ENCODE measurements at places on chromosomes 2 and 18.

DNA sequence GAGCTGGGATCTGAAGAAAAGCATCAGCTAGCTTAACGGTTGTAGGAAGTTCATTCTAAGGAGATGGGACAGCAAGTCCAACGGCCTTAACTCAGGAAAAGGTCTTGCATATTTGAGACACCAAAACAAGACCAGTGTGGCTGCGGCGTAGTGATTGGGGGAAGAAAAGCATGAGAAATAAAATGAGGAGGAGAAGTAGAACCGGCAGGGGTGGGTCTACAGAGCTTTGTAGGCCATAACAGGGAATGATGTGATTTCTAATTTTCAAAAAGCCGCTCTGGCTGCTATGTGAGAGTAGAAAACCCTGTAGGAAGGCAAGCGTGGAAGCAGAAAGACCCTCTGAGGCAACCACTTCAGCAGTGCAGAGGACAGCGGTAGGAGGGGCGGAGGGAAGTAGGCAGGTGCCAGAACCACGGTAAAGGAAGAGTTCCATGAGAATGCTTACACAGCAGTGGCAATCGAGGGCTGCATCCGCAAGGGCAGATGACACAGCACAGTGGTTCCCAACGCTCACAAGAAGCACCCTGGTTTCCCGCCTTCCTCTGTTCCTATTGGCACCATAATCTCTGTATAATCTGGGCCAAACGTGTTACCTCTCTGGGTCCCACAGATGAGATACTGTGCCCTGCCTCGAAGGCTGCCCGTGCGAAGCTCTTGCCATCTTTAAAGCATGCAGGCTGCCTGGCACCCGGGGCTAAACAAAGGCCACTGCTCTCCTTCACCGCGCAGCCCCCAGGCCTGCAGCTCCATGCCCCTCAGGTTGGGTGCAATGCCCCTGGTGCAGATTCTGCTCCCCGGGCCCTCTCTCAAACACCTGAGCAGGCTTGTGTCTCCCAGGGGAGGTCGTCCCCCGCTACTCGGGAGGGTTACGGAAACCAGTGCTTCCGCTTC, 795 bp downstream of the ANKRD39 start:
- no peak for DNase-seq

DNA sequence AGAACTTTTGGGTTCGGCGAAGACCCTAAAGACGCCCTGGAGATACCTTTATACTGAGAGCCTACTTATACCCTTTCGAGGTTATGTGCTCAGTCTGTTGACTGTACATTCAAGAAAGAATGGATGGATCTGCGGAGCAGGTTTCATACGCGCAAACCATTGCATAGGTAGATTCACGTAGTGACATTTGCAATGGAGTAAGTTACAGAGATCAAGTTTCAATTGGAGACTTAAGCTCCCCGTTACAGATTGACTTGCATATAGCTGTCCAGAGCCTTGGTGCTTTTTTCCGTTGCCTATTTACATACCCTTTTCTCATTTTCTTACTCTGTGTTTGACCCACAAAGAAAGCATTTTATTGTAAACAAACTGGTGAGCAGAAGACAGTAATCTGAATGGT, 923 bp downstream of the PSMD1 start:
- DNase-seq: no peak

DNA sequence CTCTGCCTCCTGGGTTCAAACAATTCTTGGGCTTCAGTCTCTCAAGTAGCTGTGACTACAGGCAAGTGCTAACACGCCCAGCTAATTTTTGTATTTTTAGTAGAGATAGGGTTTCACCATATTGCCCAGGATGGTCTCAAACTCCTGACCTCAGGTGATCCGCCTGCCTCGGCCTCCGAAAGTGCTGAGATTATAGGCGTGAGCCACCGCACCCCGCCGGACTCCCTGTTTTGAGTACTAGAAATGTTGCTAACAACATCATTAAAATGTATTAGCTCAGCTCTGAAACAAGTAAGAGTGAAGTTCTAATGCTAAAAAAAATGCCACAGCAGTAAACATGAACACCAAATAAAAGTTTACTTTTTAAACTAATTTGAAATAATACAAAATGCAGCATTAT, 937.7 kb downstream of the CPS1 start:
- DNase-seq: no peak

- DNase-seq: no peak
Measured at GRCh38 chr18:55534547-55534946, 53.4 kb downstream of the TCF4 start.

GRCh38 chr18:76530846-76531245, 35.8 kb upstream of the ZNF516 start:
- DNase-seq: no peak

GRCh38 chr2:3102922-3103569, 274.6 kb downstream of the EIPR1 start:
- DNase-seq: no peak

DNA sequence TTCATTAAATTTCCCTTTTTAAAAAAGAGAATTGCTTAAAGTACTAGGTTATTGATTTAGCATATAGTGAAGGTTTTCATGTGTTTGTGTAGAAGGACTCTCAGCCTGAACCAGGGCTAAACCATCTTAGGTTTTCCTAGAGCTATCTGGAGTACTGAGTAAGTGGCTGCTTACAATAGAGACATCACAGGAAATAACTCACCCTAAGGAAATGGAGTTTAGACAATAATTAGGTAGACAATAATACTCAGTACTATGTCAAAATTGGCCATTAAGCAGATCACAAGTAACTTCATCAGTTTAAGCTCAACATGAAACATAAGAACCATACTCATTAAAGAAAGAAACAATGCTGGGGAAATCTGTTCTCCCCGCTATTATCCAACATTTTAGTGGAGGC, 240.0 kb downstream of the RND3 start:
- no peak for DNase-seq

DNA sequence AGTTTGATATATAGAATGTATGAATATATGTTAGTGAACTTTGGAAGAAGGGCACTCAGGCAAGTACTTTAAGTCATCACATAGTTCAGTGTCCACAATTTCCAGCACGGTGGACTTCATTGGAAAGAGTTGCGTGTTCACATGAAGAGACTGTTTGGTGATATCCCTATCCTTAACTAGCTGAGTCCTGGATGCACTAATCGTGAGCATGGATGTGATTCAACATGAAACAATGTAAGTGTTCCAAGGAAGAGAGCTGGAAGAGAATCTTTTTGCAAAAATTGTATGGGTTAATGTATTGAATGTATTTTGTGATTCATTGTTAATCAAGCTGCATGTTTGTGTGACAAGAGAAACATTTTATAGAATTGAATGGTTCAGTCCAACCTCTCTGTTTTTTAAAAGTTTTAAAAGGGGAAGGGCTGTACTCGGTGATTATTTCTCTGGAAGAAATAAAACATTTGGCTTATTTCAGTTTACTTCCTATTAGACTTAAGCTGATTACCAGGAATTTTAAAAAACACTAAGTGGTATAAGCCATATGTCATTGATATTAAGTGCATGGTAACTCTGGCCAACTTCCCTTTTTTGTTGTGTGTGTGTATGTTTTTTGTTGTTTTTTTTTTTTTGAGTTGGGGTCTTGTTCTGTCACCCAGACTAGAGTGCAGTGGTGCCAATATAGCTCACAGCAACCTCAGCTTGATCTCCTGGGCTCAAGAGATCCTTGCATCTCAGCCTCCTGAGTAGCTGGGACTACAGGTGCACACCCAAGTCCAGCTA, 8.6 kb downstream of the XRCC5 start:
- no peak for DNase-seq

- DNase-seq: no peak
Measured at GRCh38 chr2:133948610-133949290, 305.1 kb upstream of the MGAT5 start.

GRCh38 chr2:129479892-129480291, 499.6 kb upstream of the RAB6C start:
- DNase-seq: no peak

DNA sequence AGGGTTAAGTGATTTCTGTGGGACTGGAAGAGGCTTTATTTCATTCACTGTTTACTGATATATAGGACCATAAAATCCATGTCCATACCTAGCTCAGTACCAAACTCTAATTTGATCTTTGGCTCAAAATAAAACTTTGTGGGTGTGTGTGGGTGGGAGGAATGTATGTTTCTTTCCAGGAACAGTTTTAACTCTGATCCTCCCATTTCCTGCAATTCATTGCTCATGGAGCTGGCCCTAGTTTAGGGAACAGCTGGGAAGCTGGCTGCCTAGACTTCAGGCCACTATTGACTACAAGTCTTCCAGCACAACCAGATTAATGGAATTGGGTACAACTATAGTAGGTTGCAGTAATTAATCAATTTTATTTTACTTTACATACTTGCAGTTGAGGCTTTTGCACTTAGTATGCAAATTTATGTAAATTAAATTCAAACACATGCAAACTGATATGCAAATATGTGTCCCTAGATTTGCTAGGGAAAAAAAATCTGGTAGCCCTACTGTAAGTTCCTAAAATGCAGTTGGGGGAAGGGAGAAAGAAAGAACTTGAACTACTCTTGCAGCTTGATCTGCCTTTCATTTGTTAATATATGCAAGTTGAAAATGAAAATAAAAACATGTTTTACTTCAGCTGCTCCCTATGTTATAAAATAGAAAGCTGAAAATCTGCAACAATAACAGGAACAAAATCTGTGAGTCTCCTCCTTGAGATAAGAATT, 1070.3 kb upstream of the CELF4 start:
- no peak for DNase-seq

- DNase-seq: no peak
Measured at GRCh38 chr2:28600181-28600580, 104.3 kb downstream of the PLB1 start.

DNA sequence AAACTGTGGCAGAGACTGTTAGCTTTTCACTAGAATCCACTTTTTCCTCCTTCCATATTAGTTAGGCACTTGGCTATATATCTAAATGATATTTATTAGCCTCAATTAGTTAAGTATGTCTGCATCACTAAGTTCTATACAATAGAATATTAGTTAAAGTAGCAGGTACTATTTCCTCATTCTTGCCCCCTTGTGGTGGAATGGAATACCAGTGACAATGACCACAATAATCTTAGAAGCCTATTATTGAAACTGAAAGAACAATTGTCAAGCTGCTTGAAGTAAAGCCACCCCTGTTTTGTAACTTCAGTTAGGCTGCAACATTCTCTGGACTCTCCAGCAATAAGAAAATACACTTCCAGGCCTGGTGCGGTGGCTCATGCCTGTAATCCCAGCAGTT, 476.3 kb upstream of the VWC2L start:
- peak; percentile 17 for DNase-seq

- DNase-seq: no peak
Measured at GRCh38 chr2:206105541-206105940, 19.6 kb upstream of the INO80D start.

GRCh38 chr18:49728542-49728941, 84.8 kb downstream of the ACAA2 start:
- DNase-seq: peak; percentile 36

- no peak for DNase-seq
Measured at GRCh38 chr2:192206399-192206798, 11.7 kb upstream of the TMEFF2 start.

GRCh38 chr2:128748336-128748735, 429.7 kb upstream of the HS6ST1 start:
- DNase-seq: no peak
